ENCODE measurements at places on chromosomes 3 and 15.

GRCh38 chr15:88181613-88182012, 74.9 kb downstream of the NTRK3 start:
- DNase-seq: no peak

DNA sequence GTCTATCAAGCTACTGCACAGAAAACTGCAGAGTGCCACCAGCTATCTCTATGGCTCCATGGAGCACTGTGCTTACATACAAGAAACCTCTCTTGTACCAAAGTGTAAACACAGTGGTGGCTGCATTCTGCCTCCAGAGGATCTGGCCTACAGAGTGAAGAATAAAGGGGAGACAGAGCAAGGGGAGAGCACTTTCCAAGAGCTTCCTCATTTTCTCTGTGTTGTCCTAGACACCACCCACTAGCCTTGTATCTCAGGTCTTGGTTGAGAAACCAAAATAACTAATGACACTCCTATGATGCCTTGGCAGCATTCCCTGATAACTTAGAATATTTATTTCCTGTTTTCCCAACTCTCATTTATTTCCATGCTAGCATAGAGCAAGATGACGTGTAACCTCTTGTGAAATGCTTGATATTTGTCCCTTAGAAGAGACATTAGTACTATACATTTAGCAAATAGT, 56.9 kb upstream of the PHLDB2 start:
- DNase-seq: no peak

GRCh38 chr3:128385080-128385832, 81.4 kb downstream of the DNAJB8 start:
- no peak for DNase-seq

DNA sequence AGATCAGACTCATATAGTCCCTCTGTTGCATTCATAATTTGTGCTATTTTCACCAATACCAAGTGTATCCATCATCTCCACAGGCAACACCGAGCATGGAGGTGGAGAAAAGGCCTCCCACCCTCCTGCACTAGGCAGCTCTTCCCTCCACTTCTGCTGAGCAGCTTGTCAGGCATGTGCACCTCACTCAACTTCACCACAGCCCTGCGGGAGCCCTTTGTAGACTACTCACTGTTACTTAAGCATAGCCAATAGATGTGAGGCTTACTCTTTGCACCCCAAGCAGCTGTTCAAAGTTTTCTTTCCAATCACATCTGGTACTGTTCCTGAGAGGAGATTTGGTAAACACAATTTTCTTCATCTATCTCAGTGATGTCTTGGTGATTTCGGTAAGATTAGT, 16.9 kb upstream of the GUCA1C start:
- DNase-seq: no peak

DNA sequence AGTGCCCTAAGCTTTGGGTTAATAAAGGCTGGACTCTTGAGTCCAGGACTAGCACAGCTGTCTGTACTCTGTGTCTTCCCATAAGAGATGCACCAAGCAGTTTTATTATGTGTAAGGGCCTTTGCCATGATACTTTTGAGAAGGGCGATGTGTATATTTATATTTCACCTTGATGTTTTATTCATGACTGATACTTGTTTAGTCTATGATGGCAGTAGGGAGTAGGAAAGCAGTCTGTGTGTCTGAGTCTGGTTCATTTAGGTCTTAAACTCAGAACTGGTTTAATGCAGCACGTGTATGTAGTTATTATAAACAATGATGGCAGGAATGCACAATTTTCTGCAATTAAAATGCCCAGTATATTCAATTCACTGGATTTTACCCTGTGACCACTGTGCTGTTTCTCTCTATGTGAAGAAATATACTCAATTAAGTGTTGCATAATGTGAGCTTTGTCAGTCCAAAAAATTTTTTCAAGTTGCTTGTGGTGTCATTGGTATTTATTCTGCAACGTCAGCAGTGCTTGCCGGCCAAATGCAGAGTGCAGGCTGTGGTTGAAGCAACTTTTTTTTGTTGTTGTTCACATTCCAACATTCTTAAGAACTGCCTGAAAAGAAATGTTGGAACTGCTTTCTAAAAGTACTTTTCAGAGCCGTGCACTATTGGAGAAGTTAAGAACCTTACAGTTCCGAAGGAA, 423.7 kb upstream of the SEMA6D start:
- no peak for DNase-seq

DNA sequence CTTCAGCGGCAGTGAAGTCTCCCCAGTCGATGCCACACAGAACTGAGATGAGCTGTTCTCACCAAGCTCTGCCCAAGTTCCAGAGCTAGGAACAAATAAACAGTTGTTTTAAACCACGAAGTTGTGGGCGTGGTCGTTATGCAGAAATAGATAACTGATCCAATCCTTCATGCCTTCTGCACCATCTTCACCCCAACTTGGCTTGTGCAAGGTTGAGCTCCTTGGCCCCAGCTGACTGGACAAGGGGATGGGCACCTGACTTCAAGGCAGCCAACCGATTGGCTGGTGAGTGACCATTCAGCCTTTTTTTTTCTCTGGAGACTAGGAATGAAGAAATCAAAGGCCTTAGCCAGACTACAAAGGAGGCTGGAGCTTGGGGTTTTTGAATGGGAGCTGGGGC, 23.9 kb downstream of the LINGO1 start:
- DNase-seq: no peak

GRCh38 chr3:88150806-88151205, 1.0 kb downstream of the C3orf38 start:
- DNase-seq: no peak

GRCh38 chr15:51303462-51303980, 34.9 kb downstream of the CYP19A1 start:
- no peak for DNase-seq

GRCh38 chr3:15606434-15606891, 4.9 kb downstream of the BTD start:
- DNase-seq: no peak

GRCh38 chr3:69902386-69902785, 97.1 kb upstream of the SAMMSON start:
- DNase-seq: no peak

- DNase-seq: no peak
Observed at GRCh38 chr3:123282461-123282860, 80.7 kb downstream of the SEC22A start.

GRCh38 chr3:10764259-10765051, 51.6 kb upstream of the SLC6A11 start:
- DNase-seq: peak; percentile 31

DNA sequence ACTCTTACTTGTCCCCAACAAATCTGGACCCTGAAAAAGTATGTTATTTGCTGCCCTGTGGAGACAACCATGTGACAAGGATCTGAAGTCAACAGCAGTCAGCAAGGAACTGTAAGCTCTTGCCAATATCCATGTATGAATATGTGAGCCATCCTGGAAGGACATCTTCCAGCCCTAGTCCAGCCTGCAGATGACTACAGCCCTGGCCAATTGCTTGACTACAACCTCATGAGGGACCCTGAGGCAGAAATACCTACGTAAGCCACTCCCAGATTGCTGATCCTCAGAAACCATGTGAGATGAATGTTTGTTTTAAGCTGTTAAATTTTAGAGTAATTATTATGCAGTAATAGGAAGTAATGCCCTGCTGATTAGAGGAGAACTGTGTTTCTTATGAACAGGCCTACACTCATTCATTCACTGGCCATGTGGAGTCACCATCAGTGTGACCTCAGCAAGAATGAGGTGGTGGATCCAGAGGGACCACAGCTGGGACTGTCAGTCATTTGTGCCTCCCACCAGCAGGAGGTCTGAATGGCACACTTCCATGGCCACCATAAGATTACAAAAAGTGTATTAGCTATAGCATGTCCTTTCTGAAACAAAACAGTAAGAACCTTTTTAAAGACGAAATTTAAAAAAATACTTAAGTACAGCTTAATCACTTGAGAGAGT, 92.6 kb downstream of the TFDP2 start:
- DNase-seq: no peak

GRCh38 chr3:25064681-25065080, 363.4 kb upstream of the RARB start:
- no peak for DNase-seq

DNA sequence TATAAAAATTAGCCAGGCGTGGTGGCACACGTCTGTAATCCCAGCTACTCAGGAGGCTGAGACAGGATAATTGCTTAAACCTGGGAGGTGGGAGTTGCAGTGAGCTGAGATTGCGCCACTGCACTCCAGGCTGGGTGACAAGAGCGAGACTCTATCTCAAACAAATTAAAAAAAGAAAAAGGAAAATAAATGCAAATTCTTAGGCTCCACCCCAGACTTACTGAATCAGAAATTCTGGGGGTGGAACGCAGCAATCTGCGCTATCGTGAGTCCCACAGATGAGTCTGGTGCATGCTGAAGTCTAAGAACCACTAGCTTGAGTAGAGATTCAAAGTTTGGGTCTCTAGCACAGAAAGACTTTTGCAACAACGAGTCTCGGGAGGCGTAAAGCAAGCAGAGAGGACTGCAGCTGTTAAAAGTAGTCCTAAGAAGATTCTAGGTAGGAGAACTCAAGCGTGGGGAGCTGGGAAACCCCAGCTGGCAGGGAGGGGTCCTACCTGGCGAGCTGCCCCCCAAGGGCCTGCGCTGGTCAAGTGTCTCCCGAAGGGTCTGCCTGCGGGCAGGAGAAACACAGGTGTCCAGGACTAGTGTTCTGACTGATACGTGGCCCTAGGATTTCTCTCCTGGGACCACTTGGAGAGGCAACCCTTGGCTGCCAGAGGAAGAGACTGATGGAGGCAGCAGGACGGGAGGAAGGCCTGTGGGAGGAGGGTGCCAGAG, 21.9 kb downstream of the CEP19 start:
- no peak for DNase-seq

DNA sequence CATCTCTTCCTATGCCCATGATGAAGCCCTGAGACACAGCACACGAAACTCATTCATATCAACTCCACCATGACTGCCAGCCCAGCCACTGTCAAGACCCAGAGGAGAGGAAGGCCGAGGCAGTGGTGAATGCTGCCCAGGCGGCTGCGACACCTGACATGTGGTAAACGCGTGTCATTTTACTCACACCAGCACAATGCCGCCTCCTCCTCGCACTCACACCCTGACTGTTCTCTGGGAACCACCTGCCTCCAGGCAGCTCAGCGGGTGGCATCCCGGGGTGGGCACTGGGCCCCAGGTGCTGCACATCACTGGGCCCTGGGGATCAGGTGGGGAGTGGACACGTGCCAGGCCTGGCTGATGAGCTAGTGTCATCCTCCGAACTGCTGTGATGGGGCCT, 21.5 kb downstream of the KLHL25 start:
- no peak for DNase-seq

DNA sequence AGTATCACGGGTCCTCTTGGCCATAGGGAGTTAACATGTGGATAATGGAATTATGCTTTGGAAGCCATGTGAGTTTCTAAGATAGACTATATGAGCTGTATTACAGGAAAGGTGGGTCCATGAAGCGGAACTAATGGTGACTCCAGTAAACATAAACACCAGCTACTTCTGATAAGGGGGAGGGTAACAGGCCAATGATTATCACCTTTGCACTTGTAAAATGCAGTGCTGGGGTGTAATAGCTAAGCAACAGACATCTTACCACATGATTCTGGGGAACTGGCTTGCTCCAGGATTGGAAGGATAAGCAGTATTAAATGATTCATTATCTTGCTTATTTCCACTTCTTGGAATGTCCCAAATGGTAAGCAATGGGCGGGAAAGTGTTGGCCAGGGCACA, 61.4 kb upstream of the CD47 start:
- no peak for DNase-seq

DNA sequence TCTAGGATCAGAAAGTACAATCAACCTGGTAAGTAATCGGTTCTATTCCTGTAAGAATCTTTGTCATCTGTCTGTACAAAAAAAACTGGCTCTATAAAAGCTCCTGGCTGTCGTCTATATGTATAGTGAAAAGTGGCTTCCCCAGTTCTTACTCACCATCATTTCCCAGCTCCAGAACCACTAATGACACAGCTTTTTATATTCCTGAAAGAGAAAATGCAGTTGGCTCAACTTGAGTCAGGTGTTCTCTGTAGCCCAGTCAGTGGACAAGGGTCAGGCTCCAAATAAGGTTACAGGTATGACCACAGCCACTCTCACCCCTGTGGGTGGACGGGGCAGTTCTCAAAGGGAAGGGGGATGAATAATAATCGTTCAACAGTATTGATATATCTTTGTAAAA, 85.1 kb downstream of the AP4E1 start:
- DNase-seq: no peak

DNA sequence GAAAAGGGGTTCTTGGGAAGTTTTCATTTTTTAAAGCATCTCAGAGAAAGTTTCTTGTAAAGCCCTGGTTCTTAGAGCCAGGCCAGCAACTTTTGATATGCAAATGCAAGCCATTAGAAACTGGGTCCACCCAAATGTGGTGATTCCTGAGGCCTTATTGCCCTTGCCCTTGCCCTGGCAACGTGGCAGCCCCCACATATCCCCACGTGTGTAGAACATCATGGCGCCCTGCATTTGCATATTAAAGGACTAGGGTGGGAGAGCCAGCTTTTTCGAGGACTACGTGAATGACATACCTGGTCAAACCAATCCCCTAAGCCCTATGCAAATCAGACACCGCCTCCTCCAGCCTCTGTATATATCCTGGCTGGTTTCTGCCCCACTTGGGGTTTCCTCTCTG, 314.9 kb upstream of the NECTIN3 start:
- no peak for DNase-seq

DNA sequence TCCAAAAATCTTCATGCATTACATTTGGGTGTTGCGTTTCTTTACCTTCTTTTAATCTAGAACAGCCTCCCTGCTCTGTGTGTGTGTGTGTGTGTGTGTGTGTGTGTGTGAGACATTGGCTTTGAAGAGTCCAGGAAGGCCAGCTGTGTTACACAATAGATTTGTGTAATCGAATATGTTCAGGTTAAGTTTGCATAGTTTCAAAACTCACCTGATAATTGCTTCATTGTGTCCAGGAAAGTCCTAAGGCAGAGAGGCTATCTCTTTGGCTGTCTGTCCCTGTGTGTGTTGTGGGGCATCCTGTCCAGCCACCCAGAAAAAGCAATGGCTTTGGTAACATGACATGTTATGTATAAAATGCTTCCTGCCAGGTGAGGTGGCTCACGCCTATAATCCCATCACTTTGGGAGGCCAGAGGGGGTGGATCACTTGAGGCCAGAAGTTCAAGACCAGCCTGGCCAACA, 37.5 kb downstream of the ZNF710 start:
- no peak for DNase-seq

- DNase-seq: no peak
Observed at GRCh38 chr3:73561494-73561893, 63.2 kb downstream of the PDZRN3 start.

GRCh38 chr3:187624588-187624987, 45.6 kb downstream of the SST start:
- no peak for DNase-seq

DNA sequence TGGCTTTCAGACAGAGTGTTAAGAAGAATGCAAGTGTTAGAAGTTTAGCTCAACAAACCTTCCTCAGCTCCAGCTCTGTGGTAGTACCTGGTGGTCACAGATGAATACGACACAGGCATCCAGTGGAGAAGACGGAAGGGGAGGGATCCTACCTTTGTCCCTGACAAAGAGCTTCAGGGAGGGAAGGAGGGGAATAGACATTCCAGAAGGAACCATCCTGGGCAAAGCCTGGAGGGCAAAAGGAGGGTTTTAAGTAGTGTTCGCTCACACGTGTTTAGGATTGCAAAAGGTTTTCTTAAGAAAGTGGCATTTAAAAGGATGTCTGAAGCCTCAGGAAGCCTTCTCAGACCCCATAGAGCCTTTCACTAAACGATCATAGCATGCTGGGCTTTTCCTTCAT, 2.8 kb downstream of the CHCHD4 start:
- DNase-seq: no peak
